ENCODE measurements at places on chromosomes 4 and X.

DNA sequence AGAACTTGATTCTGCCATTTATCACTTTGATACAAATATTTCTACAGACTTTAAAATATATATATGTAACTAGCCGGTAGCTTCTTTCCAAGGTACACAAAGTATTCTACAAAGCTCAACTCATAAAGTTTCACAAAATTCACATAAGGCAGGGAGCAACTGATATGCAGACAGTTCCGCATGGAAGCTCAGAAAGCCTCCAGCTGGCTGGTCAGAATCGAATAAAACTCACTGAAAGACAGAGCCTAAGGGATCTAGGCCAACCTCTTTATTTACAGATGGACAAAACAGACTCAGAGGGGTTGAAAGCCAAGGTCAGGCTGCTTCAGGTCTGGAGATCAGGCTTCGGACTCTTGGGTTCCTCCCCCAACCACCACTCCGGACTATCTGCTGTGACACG lies 130.2 kb downstream of the DCTD start:
- no peak for DNase-seq

DNA sequence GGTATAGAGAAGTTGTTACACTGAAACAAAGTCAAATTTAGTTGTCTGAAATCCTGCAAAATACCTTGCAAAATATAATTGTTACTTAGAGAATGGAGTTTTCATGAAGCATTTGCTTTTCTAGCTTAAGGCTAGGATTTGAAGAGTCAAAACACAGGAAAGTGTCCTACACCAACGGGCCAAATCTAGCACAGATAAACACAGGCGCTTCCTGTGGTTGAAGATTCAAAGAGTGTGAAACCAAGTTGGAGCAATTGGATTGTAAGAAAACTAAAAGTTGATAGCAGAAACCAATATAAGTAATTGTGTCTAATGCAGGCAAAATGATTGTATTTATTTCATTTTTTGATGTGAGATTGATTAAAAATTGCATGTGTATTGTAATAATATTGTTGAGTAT lies 2002.5 kb upstream of the TENM3 start:
- no peak for DNase-seq

DNA sequence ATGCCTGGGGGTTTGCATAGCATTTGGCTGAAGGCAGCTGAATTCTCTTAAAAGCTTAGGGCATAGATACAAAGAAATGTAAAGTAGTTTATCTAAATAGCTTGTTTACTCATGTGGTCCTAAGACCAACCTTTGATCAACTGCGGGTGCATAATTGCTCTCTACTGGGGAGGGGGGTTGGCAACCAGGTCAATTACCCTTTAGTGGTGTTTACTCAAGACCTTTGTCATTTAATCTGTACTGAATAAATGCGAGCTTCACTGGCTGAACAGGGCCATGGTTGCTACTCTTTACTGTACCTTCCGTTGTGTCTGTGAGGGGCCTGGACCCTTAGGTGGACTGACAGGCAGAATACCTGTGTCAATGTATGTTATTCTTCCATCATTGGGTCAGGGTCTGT lies 102.7 kb upstream of the FAM9C start:
- DNase-seq, result no peak

GRCh38 chr4:79182209-79182608 lies 143.7 kb downstream of the NAA11 start:
- DNase-seq, result no peak

DNA sequence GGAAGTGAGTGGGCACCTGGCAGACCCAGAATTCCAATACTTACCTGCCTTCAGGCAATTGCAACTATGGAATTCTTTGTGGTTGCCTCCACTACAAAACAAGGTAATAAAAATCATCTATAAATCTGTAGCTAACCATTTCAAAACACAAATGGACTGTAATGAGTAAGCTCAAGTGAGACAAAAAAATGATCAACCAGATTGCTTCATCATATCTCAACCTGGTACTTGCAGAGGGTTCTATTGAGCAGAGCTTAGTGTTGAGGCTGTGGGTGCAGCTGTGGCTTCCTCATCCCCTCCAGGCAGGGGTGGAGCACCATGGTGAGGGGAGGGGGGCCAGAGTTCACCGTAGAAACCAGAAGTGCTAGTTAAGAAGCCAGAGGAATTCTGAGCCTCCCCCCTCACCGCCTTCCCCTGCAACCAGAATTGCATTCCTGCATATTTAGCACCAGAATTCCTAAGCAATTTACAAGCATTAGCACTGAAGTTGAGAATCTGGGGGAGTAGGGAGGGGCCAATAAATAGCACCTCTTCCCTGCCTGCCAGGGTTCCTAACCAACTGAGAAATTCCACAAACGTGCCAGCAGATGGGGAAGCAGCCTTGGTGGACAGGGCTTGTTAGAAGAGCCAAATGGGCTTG lies 11.5 kb downstream of the CTAG1A start:
- peak; percentile 31 for DNase-seq

DNA sequence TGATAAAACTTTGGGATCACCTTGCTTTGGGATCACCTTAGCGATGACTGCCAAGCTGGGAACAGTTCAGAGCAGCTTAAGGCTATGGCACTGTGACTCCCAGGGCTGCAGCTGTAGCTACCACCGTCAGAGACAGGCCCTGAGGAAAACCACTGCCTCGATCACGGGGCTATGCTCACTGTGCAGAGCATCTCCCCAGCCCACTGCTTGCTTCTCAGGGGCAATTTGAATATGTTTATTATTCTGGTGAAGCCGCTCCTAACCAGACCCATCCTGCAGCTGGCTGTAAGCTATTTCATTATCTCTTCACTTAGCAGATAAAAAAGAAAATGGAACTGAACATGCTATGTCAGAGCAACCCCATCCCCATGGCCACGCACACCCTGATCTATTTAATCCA lies 328.5 kb downstream of the EVC2 start:
- DNase-seq, result no peak

- DNase-seq, result peak; percentile 52
These were observed 947 bp upstream of the RPL10 start for GRCh38 chrX:154396973-154397887.

DNA sequence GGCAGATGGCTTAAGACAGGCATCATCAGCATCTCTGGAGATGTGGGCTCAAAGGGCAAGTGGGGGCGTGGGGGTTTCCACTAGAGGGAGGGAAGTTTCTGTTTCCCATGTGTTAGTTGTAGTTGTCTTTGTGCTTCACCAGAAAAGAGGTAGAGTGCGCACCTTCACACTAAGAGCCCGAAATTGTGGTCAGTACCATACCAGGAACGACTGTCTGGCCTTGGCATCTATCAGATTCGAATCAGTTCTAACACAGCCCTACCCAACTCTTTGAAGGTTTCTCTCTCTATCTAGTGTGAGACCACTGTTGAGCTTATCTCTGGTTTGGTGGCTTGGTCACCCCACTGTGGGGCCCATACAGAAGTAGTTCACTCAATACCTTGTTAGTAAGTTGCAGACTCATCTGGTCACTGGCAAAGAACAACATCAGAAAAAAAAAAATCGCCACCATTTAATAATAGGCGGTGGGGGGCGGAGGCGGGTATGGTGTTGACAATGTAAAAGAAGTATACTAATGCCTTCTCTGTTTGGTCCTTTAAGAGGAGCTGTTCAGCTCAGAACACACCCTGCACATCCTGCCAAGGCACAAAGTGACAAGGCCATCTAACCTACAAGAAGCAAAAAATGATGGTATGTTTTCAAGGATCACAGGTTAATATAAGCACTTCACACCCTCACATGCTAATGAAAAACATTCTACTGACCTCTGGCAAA lies 71.1 kb downstream of the NYX start:
- no peak for DNase-seq

DNA sequence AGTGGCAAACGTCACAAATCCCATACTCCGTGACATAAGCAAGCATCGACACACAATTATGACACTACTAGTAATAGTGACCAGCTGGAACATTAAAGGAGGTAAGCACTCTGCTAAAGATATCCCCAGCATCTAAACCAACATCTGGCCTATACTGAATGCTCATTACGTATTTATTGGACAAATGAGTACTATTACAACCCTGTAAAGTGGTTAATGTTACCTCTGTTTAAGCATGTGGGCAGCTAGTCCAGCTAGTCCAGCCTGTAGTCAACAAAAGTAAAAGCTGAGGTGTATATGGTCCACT lies 419 bp upstream of the RPGR start:
- no peak for DNase-seq

DNA sequence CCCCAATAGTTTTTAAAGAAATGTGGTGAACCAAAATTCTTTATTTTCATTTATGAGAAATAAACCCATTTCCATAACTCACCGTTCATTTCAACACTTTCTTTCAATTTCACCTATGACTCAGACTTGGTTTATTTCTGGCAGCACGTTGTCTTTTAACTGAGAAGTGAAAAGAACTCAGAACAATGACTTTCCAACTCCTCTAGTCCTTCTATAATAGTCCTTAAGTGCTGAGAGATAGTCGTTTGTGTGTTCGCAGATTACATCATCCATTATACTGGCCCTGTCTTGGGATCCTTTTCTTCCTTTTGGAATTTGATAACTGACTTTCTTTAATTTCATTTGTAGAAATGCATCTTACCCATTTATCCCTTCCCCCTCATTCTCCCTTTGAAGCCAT lies 113.6 kb downstream of the GLUD2 start:
- DNase-seq, result peak; percentile 69

- no peak for DNase-seq
These were observed 79.3 kb downstream of the FBXW7 start for GRCh38 chr4:152456609-152457008.

GRCh38 chrX:53481093-53481492 lies 46.9 kb upstream of the HSD17B10 start:
- no peak for DNase-seq

- DNase-seq, result peak; percentile 75
These were observed 57.5 kb downstream of the PCDH18 start for GRCh38 chr4:137474711-137475301.

Measured in fibroblast of pulmonary artery (primary cell).